ENCODE measurements at places on chromosomes 5 and 9.
A peak's percentile ranks its signal among the peaks of the same experiment; 100 is the strongest.

- no peaks in the 10 kb centered on the region for H3K36me3 ChIP-seq
- no peak overlapping the region for H3K27ac ChIP-seq
- H3K4me1 ChIP-seq: peaks cover 25% of the 10 kb centered on the region
- DNase-seq: no peak
Observed at GRCh38 chr9:90032296-90033027, 427.6 kb downstream of the GADD45G start.

GRCh38 chr5:68444833-68445232 is 229.3 kb downstream of the PIK3R1 start:
- no peaks in the 10 kb centered on the region for H3K27me3 ChIP-seq
- no peaks in the 10 kb centered on the region for H3K36me3 ChIP-seq
- no peak for DNase-seq
- no peaks in the 10 kb centered on the region for H3K4me1 ChIP-seq

DNA sequence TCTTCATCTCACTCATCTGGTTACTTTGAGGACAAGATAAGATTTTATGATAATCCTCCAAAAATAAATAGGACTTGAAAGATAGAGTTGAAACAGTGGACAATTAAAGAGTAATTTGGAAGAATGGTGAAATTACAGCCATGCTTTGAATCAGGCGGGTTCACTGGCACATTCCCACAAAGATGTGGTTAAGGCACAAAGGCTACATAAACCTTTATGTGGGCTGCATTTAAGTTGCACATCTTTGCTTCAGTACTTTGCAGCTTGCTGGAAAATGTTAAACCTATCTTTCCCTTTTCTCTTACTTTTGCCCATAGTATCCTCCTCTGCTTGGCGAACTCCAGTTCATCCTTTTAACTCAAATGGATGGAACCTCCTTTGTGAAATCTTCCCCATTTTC is 92.2 kb upstream of the TNFAIP8 start:
- H3K27ac ChIP-seq: no peak overlapping the region
- no peaks in the 10 kb centered on the region for H3K4me1 ChIP-seq
- no peak overlapping the region for H3K4me3 ChIP-seq

DNA sequence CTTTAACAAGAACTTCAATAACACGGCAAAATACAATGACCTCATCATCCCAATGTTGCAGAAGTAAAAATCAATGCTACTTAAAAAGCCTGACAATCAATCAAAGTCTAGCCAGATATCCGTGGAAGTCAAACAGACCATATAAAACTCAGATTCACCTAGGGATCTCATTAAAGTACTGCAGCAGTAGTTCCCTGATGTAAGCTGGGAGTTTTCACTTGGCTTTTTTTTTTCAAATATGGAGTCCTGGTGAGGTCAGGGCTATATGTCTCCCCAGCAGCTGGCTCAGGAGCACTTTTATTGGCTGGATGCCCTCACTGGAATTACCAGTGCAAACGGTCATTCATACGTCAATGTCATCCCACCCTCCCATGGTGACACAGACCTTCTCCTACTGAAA is 220.6 kb upstream of the SLC30A5 start:
- H3K4me1 ChIP-seq: no peaks in the 10 kb centered on the region
- no peak overlapping the region for H3K4me3 ChIP-seq
- no peaks in the 10 kb centered on the region for H3K36me3 ChIP-seq
- DNase-seq: no peak
- H3K27ac ChIP-seq: no peak overlapping the region

GRCh38 chr9:15529566-15530324 is 19.0 kb upstream of the PSIP1 start:
- H3K27ac ChIP-seq: no peak overlapping the region
- H3K4me3 ChIP-seq: no peak overlapping the region
- DNase-seq: no peak
- no peaks in the 10 kb centered on the region for H3K36me3 ChIP-seq

- peak; percentile 66 for DNase-seq
- no peak overlapping the region for H3K27ac ChIP-seq
- no peaks in the 10 kb centered on the region for H3K27me3 ChIP-seq
- H3K4me1 ChIP-seq: peaks cover 8% of the 10 kb centered on the region
Observed at GRCh38 chr5:136062366-136063274, 33.8 kb downstream of the TGFBI start.

DNA sequence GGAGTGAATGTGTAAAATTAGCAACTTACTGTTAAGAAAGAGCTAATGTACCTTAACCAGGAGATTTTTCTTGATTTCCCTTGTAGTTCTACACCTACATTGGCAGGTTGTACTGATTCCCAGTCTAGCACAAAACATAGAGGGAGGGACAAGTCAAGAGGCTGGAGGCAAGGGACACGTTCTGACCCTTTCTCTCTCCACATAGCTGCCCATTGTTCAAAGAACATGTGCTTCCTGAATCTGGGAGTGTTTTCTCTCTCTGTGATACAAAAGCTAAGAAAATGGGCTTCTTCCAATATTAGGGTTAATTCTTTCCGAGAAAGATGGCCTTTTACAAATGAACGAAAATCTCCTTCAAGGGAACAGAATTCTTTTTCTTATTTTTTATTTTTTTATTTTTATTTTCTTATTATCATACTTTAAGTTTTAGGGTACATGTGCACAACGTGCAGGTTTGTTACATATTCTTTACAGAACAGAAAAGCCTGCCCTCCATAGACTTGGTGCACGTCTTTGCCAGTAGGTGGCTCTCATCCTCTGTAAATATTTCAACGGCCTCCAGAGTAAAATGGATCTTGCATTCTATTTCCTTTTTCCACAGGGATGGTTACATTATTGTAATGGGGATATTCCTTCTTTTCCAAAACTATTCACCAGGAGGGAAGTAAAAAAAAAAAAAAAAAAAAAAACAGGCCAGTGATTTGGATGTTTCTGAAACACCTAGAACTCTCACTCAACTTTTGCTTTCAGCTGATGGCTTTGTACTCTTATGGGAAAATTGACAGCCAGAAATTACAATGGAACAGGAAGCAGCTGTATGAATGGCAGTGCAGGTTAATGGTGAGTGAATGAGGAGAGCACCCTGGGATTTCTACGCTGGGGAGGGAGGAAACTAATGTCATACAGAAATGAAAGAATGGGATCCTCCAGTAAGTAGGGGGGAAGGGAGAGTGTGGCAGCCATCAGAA is 13.1 kb upstream of the IFNA5 start:
- H3K4me1 ChIP-seq: no peaks in the 10 kb centered on the region
- no peak overlapping the region for H3K4me3 ChIP-seq
- no peaks in the 10 kb centered on the region for H3K27me3 ChIP-seq

DNA sequence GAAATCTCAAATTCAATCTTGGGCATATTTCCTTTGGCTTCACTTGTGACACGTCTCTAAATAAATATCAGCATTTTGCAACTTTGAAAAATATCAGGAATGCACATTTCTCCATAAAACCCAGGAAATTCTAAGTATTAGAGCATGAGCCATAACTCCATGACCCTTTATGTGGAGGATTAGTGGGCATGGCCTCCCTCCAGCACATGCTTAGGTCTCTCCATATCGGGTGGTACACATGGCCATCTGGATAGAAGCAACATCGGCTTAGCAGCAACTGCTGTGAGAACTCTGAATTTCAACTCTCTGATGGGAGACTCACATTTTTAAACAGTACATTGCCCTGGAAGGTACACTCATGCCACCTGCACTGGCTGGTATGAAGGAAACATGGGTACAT is 73.7 kb upstream of the EGFLAM start:
- H3K27ac ChIP-seq: no peak overlapping the region
- no peak overlapping the region for H3K4me3 ChIP-seq
- peaks cover 3% of the 10 kb centered on the region for H3K4me1 ChIP-seq
- no peak for DNase-seq
- H3K36me3 ChIP-seq: no peaks in the 10 kb centered on the region
- no peaks in the 10 kb centered on the region for H3K27me3 ChIP-seq

DNA sequence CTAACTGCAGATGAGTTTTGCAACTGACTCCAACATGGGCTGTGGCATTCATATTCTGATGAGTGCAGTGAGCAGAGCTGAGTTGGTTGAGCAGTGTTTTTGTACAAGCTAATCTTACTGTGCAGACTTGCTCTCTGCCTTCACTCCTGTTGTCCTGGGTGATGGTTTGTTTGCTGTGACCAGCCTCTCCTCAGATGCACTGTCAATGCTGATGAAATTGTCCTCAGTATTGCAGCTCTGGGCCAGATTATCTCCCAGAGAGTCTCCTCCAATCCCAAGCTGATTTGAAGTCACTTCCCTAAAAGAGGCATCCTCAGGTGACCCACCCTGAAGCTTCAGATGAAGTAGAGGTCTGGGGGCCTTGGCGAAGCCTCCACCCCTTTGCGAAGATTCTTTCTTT is 581.8 kb downstream of the ACTL7B start:
- no peaks in the 10 kb centered on the region for H3K36me3 ChIP-seq
- H3K27ac ChIP-seq: no peak overlapping the region
- H3K4me3 ChIP-seq: no peak overlapping the region
- no peaks in the 10 kb centered on the region for H3K27me3 ChIP-seq

GRCh38 chr9:12613071-12613470 is 80.1 kb upstream of the TYRP1 start:
- H3K4me1 ChIP-seq: peaks cover 3% of the 10 kb centered on the region
- DNase-seq: no peak
- H3K27ac ChIP-seq: no peak overlapping the region
- H3K4me3 ChIP-seq: no peak overlapping the region

GRCh38 chr9:126397056-126397455 is 70.4 kb downstream of the MVB12B start:
- H3K27ac ChIP-seq: no peak overlapping the region
- peaks cover 10% of the 10 kb centered on the region for H3K4me1 ChIP-seq
- H3K36me3 ChIP-seq: no peaks in the 10 kb centered on the region

DNA sequence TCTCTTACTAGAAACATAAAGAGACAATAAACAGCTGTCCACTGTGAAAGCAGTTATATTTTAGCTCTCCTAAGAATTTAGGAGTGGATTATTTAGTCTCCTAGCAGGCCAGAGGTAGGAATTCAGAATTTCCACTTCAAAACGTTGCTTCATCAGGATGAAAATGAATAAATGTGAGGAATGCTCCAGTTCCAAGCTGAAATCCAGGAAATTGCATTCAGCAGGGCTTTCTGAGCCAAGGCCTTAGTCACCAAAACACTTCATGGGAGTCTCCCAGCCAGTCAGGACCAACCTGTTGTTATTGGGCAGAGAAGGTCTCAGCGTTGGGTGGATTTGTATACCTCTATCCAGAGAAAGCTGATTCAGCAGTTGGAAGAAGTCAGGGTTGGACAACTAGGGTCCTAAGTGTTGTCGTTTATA is 1040.3 kb downstream of the TLE1 start:
- DNase-seq: peak; percentile 5
- no peak overlapping the region for H3K4me3 ChIP-seq

DNA sequence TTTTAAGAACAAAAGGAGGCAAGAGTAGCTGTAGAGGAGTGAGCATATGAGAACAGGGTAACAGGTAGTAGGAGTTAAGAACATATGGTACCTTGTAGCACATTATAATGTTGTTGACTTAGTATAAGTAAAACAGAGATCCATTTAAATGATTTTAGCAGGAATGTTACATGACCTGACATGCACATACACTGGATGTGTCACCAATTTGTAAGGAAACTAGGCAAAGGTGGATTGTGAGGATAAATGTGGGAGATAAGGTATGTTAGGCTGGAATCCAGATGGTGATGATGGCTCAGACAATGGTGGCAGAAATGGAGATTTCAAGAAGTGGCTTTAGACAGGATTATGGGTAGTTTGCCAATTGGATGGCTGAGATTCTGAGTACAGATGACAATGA is 443.1 kb upstream of the DAB2 start:
- no peaks in the 10 kb centered on the region for H3K36me3 ChIP-seq
- no peaks in the 10 kb centered on the region for H3K27me3 ChIP-seq
- no peak overlapping the region for H3K27ac ChIP-seq
- no peak for DNase-seq
- H3K4me1 ChIP-seq: no peaks in the 10 kb centered on the region

DNA sequence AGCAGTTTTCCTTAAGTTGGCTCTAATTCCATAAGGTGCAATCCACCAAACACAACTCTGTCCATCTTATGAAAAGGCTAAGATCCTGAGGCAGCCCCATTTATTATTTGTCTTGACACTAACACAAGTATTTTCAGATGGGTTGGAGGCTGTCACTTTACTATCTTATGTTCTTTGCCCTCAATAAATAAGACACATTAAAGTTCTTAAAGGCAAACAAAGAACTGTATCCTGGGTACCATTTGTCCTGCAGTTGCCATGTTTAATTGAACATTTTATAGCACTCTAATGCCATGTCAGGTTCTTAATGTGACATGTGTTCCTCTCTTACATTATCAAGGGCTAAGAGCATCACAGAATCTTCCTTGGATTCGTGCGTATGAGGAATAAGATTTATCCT is 189.5 kb upstream of the SNX2 start:
- no peaks in the 10 kb centered on the region for H3K27me3 ChIP-seq
- H3K4me1 ChIP-seq: no peaks in the 10 kb centered on the region
- H3K4me3 ChIP-seq: no peak overlapping the region
- H3K36me3 ChIP-seq: no peaks in the 10 kb centered on the region

GRCh38 chr5:114634967-114635901 is 273.4 kb downstream of the KCNN2 start:
- no peaks in the 10 kb centered on the region for H3K27me3 ChIP-seq
- H3K27ac ChIP-seq: no peak overlapping the region
- no peaks in the 10 kb centered on the region for H3K4me1 ChIP-seq
- H3K36me3 ChIP-seq: no peaks in the 10 kb centered on the region
- no peak overlapping the region for H3K4me3 ChIP-seq
- no peak for DNase-seq

DNA sequence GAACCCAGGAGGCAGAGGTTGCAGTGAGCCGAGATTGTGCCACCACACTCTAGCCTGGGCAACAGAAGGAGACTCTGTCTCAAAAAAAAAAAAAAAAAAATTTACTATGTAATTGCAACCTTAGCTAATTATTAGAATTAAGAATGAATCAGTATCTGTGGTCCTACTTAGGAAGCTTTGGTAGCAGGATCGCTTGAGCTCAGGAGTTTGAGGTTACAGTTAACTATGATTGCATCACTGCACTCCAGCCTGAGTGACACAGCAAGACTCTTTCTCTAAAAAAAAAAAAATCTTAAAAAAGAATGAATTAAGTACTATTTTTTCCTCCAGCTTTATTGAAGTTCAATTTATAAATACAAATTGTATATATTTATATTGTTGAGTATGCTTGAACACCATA is 16.7 kb downstream of the NDUFAF2 start:
- H3K36me3 ChIP-seq: no peaks in the 10 kb centered on the region
- no peak overlapping the region for H3K4me3 ChIP-seq
- no peaks in the 10 kb centered on the region for H3K4me1 ChIP-seq
- no peaks in the 10 kb centered on the region for H3K27me3 ChIP-seq

GRCh38 chr5:170206216-170206615 is 26.6 kb upstream of the C5orf58 start:
- no peaks in the 10 kb centered on the region for H3K27me3 ChIP-seq
- no peak overlapping the region for H3K4me3 ChIP-seq
- H3K27ac ChIP-seq: no peak overlapping the region
- no peak for DNase-seq
- no peaks in the 10 kb centered on the region for H3K36me3 ChIP-seq
